ENCODE measurements at places on chromosomes 2 and 18.

- no peak for DNase-seq
These were observed 674 bp upstream of the SP110 start for GRCh38 chr2:230220347-230220969.

DNA sequence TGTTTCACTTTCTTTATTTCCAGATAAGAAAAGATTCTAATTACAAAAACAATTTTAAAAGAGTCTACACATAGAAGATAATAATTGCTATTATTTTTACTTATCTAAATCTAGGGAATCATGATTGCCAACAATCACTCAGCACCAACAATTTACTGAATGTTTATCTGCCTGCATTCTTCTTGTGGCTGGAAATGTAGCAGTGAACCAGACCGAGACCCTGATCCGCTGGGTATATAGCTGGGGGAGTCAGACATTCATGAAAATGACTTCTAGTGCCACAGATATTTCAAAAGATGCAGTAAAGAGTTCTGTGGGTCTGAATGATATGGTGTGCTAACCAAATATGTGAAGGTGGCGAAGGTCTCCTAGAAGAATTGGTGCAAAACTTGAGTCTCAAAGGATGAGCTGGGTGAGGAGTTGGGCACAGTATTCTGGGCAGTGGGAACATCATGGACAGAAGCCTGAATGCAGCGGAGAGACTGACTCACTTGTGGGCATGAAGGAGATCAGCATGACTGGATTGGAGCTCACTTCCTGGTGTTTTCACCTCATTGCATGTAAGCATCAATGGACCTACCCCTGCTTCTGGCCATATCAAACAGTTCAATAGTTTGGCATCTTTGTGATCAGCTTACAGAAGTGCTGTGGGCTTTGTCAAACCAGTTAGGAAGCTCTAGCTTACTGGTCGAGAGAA is 26.1 kb upstream of the FN1 start:
- no peak for DNase-seq

DNA sequence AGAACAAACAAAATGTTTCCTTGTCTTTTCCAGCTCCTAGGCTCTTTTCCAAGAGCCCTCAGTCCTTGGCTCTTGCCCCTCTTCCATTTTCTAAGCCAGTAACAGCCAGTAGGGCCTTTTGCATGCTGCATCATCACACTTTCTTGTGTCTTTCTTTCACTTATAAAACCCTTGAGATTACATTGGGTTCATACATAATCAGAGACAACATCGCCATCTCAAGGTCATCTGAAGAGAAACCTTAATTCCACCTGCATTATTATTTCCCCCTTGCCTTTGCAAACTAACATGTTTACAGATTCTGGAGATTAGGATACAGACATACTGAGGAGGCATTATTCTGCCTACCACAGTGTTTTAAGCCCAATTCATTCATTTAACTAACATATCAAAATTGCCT is 697.3 kb downstream of the TRIB2 start:
- no peak for DNase-seq

DNA sequence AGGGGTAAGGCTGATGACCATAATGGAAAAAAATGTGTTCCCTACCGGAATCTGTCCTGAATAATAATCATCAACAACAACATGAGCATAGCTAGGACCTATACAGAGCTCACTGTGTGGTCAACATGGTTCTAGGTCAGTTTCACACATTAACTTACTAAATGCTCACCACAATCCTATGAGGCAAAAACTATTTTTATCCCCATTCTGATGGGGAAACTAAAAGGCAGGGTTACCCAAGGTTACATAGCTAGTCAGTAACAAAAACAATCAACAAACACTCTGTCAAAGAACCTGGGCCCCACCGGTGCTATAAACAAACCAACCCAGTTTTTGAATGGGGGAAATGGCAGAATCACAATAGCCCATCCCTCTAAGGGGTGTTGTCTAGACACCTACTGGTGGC is 40.1 kb downstream of the AOX1 start:
- no peak for DNase-seq

DNA sequence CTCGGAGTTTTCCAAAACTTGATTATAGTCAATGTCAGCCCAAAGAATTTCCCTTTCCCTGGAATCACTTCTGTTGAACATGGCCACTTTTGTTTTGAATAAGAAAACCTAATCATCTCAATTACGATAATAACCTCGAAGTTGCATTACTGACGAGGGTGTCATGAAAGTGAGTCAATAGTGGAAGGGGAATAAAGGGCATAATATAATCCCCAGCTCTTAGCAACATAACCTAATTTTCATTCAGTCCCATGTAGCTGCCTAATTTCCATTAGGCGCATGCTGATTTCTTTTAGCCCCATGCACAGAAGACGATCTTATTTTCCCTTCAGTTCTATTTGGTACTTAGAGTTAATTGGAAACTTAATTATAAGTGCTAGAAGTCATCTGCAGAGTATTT is 51.1 kb upstream of the RAPH1 start:
- no peak for DNase-seq

DNA sequence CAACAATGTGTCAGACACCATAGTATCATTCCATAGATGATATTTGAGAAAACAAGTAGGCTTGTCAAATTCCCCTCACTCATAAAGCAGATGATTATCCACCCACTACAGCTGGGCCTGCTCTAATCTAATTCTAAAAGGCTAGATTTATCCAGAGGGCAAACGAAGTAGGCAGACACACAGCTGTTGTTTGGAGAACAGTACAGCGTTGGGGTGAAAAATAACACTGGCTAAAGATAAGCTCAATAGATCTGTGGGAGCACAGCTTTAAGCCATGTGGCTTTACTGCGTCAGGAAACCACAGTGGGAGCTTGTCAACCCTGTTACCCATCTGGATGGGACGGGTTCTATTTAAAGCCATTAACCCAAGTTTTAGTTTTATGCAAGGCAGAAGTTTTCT is 48.9 kb upstream of the COBLL1 start:
- DNase-seq = no peak

DNA sequence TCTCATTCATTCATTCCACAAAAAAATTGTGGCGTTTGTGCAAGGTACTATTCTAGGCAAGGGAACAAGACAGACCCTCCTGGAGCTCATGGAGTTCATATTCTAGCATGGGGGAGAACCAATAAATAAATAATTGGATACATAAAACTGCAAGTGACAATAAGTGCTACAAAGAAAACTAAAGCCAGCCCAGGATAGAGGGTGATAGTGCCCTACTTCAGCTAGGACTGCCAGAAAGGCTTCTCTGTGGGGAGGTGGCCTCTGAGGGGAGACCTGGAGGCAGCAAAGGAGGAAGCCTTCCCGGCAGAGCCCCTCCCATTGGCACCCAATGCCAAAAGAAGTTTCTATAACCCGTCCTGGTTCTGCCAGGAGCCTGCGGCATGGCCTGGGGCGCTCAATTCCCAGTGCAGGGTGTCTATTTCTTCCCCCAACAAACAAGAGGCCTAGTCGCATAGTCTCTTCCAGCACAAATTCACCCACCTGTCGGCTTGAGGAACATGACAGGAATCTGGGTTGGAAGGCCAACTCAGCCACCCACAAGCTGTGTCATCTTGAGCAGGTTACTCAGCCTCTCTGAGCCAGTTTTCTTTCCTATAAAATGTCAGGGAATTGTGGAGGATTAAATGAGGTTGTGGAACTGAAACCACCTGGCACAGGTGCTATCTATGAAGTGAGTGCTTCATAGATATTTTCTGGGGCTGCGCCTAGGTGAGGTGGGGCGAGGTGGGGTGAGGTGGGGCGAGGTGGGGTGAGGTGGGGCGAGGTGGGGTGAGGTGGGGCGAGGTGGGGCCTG is 94.3 kb downstream of the ZFP36L2 start:
- no peak for DNase-seq

GRCh38 chr18:56199580-56200330 is 438.6 kb downstream of the TXNL1 start:
- DNase-seq = no peak

DNA sequence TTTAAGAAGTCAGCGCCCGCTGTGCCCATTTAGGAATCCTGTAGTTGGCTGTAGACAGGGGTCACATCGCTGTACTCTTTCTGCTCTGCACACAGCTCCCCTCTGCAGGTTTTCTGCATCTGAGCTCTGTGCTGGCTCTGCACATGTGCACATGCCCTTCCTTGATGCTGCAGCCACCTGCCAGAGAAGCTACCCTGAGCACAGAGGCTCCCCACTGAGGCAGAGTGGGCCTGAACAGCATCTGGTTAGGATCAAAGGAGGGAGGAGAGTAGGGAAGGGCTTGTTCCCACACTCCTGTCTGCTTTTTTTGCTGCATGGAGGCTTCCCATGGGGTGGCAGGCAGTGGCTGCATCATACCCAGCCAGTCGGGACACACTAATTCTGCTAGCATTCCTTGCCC is 238.9 kb downstream of the FHOD3 start:
- no peak for DNase-seq

- no peak for DNase-seq
These were observed 39.3 kb downstream of the MAP3K2 start for GRCh38 chr2:127348426-127349000.

DNA sequence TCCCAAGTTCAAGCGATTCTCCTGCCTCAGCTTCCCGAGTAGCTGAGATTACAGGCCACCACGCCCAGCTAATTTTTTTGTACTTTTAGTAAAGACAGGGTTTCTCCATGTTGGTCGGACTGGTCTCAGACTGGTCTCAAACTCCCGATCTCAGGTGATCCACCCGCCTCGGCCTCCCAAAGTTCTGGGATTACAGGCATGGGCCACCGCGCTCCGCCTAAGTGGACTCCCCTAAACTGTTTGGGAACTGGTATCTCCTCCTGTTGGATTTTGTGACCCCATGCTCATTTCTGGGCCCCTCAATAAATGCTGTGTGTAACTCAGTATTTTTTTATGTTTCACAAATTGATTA is 5.2 kb downstream of the SCTR start:
- no peak for DNase-seq

DNA sequence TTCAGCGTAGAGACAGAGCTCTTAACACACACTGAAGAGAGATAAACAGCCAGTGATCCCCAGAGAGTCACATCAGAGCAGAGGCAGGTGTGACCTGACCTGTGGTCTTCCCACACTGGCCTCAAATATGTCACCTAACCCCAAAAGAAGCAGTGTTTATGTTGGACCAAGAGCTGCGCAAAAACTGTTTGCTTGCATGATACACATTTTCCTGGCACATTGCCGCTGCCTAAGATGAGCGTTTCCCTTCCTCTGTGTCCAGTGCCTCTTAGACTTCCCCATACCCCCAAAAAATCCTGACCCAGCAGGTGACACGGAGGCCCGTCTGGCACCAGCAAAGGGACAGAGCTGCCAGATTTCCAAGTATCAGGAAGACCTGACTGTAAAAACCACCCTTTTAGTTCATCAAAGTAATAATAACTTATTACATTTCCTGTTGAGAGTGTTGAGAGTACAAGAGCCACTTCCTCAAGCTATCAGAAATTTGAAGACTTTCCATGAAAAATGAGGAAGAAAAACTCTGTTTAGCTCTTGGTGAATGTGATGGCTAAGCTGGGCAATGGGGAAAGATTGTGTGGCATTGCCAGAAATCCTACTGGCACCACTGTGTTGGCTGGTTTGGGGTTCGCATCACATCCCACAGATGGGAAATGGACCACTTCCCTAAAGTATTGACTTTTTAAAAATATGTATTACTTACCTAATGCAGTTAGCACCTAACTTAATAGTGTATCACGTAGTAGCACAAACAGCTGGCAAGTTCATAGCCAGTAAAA is 6.7 kb downstream of the TNFRSF11A start:
- DNase-seq = no peak

- no peak for DNase-seq
These were observed 44.4 kb downstream of the PTPN2 start for GRCh38 chr18:12839526-12840196.

- DNase-seq = no peak
These were observed 16.8 kb upstream of the HES6 start for GRCh38 chr2:238256594-238257104.

DNA sequence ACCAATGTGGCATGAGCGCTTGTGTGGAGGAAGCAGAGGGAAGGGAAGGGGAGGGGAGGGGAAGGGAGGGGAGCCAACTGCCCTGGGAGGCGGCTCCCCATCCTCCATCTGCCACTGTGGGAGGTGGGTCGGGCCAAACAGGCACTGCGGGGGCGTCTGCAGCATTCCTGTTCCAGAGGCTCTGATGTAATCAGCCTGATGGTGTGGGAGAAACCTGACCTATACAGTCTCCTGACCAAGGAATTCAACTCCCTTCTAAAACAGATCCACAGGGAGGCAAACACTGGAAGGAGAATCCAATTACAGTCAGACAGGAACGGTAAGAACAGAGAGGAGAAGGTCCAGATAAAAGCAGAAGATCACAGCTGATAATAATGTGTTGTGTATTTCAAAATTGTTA is 88.8 kb downstream of the CD8B2 start:
- no peak for DNase-seq

GRCh38 chr2:67825476-67825875 is 237.3 kb downstream of the C1D start:
- no peak for DNase-seq

- DNase-seq = no peak
These were observed 963.6 kb downstream of the SOCS6 start for GRCh38 chr18:71252351-71252865.

DNA sequence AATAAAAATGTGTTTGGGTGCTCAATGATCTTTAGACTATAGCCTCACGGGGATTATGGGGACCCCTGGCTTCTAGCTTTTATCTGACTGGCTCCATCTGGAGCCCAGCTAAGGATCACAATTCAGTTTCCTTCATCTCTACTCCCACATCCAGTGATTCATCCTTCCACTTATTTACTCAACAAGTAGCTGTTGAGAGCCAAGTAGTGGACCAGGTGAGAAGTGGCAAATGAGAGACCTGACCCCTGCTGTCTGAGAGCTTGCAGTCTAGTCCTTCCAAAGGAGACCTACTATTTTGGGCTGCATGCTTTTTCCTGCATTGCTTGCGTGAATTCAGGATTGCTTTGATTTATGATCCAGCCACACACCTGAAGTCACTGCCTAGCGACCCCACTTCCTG is 10.7 kb upstream of the DSG3 start:
- DNase-seq = no peak

- DNase-seq = no peak
These were observed 11.6 kb downstream of the NOL10 start for GRCh38 chr2:10678225-10678624.

GRCh38 chr18:3901042-3901441 is 451.1 kb downstream of the TGIF1 start:
- no peak for DNase-seq

DNA sequence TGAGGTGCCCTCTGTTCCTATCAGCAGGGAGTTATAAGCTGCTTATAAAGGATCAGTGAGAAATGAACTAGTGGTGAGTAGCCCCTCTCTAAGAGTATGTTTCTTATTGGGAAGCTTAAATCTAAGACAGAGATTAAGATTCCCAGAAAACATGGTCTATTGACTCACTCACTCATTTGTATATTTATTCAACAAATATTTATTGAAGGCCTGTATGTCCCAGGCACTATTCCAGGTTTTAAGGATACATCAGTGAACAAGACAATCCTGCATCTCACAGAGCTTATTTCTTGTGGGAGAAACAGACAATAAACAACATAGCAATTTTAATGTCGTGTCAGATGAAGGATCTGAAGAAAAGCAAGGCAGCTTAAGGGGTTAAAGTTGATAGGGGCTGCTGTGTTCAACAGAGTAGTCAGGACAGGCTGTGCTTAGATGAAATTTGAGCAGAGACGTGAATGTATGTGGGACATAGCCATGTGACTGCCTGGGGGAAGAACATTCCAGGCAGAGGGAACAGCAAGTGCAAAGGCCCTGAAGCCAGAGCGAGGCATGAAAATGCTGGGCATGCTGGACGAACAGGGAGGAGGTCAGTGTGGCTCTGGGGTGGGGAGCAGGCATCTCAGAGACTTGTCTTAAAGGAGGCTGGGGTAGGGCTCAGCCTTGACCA is 14.8 kb upstream of the PSD4 start:
- DNase-seq = no peak
